ENCODE measurements at places on chromosomes 16 and 17. TPM values are rescaled to one million over a fixed set of nuclear protein-coding genes. Genes with fewer than 3 reads are reported as not detected.

GRCh38 chr17:65181237-65182061 is 44.3 kb downstream of the RGS9 start:
- peaks cover 27% of the 10 kb centered on the region for H3K4me1 ChIP-seq
- H3K4me3 ChIP-seq, result no peak overlapping the region
- H3K36me3 ChIP-seq, result no peaks in the 10 kb centered on the region
- no peak for DNase-seq

Gene MT3
- not detected for total RNA-seq

- peaks cover 3% of the 10 kb centered on the region for H3K4me1 ChIP-seq
- no peak overlapping the region for H3K4me3 ChIP-seq
- peaks cover 4% of the 10 kb centered on the region for H3K36me3 ChIP-seq
Observed at GRCh38 chr16:84942786-84943185, 68.5 kb downstream of the ZDHHC7 start.

DNA sequence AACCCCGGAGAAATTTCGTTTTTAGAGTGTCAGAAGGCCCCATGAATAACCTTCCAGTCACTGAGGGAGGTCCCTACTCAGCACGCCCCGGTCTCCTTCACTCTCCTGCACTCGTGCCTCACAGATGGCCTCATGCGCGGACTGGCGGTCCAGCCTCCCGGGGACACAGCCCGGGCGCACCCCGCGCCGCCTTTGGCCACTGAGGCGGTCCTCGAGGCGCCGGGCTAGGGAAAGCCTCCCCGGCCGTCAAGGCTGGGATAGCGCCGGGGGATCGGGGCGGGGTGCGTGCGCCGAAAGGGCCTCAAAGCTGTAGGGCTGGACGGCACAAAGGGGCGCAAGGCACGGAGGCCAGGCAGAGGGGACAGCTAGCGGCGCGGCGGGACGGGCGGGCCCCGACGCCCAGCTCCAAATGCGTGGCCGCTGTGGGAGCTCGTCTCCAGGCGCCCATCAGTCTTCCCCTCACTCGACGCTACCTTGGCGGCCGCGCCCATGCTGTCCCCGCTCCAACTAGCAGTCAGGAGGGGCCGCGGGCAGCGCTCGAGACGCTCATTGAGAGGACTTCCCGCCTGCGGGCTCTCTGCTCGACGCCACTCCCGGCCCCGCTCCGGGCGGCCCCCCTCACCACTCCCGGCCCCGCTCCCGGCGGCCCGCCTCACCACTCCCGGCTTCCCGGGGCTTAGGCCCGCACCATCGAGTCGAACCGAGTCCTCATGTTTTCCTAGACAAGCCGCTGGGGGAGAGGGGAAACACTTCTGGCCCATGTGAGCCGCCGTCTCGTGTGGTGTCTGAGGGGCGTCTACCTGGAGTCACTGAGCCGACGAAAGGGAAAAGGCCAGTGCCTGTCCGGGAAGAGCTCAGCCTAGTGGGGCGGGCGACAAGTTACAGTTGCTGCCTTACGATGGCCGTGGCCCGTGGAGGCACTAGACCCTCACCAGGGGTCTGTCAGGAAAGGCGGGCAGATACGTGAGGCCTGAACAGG is at the start of gene USP6:
Gene USP6, plus strand, starts transcription at position 360 of the 979 bp plus-strand sequence. CDS start 14,336 bp downstream, outside the sequence.
- H3K27me3 ChIP-seq, result peaks cover 9% of the 10 kb centered on the region
- H3K36me3 ChIP-seq, result no peaks in the 10 kb centered on the region
- H3K27ac ChIP-seq, result no peak within 1 kb of the TSS

Gene KRT33A
- not detected for total RNA-seq

Gene MIS12
- 23.0 TPM for total RNA-seq

GRCh38 chr17:62994931-62995330 is 28.9 kb downstream of the TANC2 start:
- H3K4me1 ChIP-seq, result peaks cover 9% of the 10 kb centered on the region
- H3K36me3 ChIP-seq, result peaks cover 3% of the 10 kb centered on the region
- H3K27ac ChIP-seq, result peak overlapping the region; percentile 63
- no peak overlapping the region for H3K4me3 ChIP-seq

GRCh38 chr17:61821655-61822054 is 41.7 kb downstream of the BRIP1 start:
- no peak overlapping the region for H3K4me3 ChIP-seq
- peaks cover 43% of the 10 kb centered on the region for H3K36me3 ChIP-seq
- no peak overlapping the region for H3K27ac ChIP-seq
- H3K4me1 ChIP-seq, result peaks cover 8% of the 10 kb centered on the region
- no peaks in the 10 kb centered on the region for H3K27me3 ChIP-seq

DNA sequence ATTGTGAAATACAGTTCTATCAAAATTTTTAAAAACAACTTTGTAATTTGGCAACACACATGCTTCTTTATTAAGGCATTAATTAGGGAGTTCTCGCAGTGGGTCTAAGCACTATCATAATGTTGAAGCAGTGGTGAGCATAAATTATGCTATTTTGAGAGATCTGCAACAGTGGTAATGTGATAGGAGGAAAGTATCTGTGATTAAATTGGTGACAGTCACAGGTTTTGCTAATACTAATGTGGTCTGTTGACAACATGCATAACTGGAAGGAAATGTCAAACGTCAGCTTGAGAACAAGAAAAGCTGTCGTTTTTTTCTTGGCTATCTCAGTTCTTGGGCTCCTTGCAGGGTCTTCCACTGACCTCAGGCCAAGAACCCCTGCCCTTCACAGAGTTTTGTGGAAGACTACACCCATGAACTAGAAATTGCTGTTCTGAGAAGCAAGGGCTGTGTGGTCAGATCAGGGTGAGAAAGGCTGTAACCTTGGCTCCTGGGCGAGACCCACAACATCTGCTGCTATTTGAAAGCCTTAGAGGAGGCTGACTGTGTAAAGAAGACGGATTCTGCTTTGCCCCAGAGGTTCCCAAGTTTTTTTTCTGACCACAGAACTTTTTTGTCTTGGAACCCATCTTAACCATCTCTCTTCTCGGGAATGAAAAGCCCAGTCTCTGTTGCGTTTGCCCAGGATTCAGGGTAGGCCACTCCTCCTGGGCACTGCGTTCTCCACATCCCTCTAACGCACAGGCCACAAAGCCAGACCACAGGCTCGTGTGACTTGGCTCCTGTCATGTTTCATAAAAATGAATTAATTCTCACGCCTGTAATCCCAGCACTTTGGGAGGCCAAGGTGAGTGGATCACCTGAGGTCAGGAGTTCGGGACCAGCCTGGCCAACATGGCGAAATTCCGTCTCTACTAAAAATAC is 13.9 kb downstream of the ATP2A1 start:
- H3K27me3 ChIP-seq, result no peaks in the 10 kb centered on the region
- no peaks in the 10 kb centered on the region for H3K36me3 ChIP-seq
- H3K27ac ChIP-seq, result no peak overlapping the region
- no peak for DNase-seq
- H3K4me3 ChIP-seq, result no peak overlapping the region

GRCh38 chr17:59004338-59005111 is 102.2 kb downstream of the TRIM37 start:
- H3K4me1 ChIP-seq, result peaks cover 10% of the 10 kb centered on the region
- H3K27me3 ChIP-seq, result no peaks in the 10 kb centered on the region
- H3K4me3 ChIP-seq, result no peak overlapping the region
- peak overlapping the region; percentile 54 for H3K27ac ChIP-seq
- peak; percentile 72 for DNase-seq
- peaks cover 11% of the 10 kb centered on the region for H3K36me3 ChIP-seq

Gene ARHGAP44
- total RNA-seq, result 11.7 TPM

GRCh38 chr17:59723607-59724006 is 16.2 kb downstream of the VMP1 start:
- H3K4me3 ChIP-seq, result no peak overlapping the region
- no peak overlapping the region for H3K27ac ChIP-seq
- no peak for DNase-seq

Gene OTOA
- 0.25 TPM for total RNA-seq

DNA sequence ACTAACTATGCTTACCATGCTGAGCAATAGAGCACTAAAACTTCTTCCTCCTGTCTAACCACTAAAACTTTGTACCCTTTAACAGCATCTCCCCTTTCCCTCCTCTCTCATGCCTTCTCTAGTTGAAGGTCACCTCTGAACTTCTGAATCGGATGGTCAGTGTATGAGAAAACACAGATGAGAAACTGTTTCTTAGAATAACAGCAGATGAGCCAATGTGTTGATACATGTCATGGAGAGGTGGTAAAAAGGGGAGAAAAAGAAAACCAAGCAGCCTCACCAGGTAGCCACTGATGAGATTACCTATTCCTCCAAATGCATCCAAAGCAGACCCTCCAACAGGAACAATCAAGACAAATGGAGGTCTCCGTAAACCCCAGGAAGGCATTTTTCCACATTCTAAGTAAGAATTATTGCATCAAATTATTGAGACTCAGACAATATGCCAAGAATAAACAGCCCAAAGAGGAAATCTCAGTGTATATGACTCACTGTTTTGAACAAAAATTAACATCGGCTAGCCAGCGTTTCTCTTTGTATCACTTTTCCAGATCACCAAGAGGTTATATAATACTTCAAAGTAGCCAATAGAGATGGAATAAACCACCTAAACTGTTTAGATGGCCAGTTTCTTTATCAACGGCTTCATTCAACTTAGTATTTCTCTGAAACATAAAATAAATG is 793.3 kb upstream of the SOX9 start:
- no peaks in the 10 kb centered on the region for H3K4me1 ChIP-seq
- DNase-seq, result no peak
- no peak overlapping the region for H3K4me3 ChIP-seq

DNA sequence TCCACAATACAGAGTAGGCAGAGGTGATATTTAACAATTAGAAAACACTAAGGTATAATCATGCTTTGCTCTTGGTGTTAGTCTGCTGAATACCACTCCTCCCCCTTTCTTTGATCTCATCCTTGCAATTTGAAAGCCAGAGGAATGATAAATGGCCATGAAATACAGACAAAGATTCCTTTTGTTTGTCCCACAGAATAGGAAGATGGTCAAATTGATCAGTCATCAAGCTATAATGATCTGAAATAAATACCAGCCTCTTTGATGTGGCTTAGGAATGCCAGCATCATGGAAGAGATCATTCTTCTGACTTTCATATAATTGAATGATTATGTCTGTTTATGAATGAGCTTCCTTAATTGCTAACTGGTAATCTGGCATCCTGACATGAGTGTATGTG is 1541.7 kb upstream of the CDH8 start:
- H3K27ac ChIP-seq, result no peak overlapping the region
- no peaks in the 10 kb centered on the region for H3K36me3 ChIP-seq
- H3K4me3 ChIP-seq, result no peak overlapping the region
- H3K4me1 ChIP-seq, result peaks cover 8% of the 10 kb centered on the region
- H3K27me3 ChIP-seq, result no peaks in the 10 kb centered on the region

GRCh38 chr17:63881935-63882601 is at the start of gene GH2:
GH2 (minus strand) TSS chr17:63881944; CDS start chr17:63881801, 143 bp downstream.
- H3K27ac ChIP-seq, result no peak within 1 kb of the TSS
- no peaks in the 10 kb centered on the region for H3K36me3 ChIP-seq
- no peaks in the 10 kb centered on the region for H3K4me1 ChIP-seq
- H3K27me3 ChIP-seq, result peaks cover 19% of the 10 kb centered on the region

Gene TNFRSF13B
- total RNA-seq, result not detected

DNA sequence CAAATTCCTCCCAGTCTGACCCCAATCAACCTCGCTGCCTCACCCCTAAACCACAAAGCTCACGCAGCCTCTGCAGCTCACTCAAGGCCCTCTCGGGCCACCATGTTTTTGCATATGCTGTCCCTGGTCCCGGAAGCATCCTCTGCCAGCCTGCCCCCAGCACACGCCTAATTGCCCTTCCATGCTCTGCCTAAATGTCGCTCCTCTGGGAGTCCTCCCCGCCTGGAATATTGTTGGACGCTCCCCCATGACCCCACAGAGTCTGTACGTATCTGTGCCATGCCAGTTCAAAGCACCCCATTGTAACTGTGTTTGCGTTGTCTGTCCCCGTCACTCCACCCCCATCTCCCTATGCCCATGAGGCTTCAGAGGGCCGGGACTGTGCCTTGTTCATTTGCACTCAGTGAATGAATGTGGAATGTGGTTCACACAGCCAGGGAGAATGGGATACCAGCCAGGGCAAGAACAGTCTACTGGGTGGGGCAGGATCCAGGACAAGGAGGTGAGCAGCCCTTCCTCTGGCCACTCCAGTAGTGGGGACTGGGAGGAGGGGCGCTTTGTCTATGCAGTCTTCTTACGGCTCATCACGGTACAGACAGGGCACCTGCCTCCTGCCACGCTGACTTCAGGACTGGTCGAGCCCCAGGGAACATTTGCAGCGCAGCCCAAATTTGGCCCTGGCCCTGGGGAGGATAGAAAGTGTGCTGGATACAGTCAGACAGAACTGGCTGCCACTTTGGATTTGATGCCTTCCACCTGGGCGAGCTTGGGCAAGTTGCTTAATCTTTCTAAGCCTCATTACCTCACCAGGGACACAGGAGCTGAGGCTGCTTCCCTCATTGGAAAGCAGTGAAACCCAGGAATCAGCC is 48.5 kb downstream of the NOS2 start:
- no peak overlapping the region for H3K27ac ChIP-seq
- no peak for DNase-seq
- no peaks in the 10 kb centered on the region for H3K36me3 ChIP-seq
- H3K4me1 ChIP-seq, result no peaks in the 10 kb centered on the region

DNA sequence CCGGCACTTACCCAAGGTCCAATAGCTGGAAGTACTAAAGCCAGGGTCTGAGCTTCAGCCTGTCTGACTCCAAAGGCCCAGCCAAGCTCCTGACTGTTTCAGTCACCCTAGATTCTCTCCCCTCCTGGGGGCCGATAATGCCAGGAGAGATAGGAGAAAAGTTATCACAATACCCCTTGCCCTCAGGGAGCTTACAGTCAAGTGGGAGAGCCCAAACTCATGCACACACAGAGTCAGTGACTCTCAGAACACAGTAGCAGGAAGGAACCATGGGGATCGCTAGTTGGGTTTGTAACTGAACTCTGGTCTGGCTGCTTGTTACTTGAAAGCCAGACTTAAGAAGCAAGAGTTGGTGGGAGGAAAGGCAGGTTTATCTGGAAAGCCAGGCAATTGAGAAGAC is 14.9 kb downstream of the ZNF768 start:
- no peak overlapping the region for H3K4me3 ChIP-seq
- peaks cover 5% of the 10 kb centered on the region for H3K27me3 ChIP-seq

DNA sequence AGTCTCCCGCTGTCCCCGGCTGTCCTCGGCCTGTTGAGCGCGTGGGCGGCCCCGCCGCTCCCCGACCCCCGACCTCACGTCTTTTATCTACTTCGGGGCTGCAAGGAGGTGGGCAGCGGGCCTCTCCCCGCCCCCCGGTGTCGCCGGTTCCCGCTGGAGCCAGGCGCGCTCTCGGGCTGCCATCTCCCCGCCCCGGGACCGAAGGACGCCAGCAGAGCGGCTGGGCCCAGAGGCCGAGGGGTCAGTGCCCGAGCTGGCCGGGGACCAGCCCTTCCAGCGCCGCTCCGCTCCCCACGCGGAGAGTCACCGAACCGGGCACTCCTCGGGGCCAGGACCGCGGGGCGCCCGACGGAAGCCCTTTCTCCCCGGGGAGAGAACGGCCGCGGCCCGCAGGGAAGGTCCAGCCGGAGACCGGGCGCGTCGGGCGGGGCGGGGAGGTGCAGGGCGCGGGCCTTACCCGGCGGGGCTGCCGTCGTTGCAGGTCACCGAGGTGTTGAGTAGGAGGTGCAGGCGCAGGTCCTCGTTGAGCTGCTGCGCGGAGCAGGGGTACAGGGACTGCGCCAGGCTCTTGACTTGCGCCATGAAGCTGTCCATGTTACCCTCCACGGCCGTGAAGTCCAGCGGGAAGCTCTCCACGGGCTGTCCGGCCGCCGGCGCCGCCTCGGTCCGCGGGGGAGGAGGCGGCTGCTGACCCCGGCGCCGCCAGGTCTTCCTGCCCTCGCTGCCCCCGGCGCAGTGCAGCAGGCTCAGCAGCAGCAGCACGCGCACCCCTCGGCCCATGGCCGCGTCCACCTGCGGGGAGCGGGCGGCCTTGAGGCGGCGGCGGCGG is 643 bp downstream of the NOTUM start:
- H3K27ac ChIP-seq, result no peak overlapping the region
- peaks cover 6% of the 10 kb centered on the region for H3K4me1 ChIP-seq
- no peak for DNase-seq
- H3K36me3 ChIP-seq, result no peaks in the 10 kb centered on the region
- peak overlapping the region; percentile 30 for H3K4me3 ChIP-seq

Gene PLXDC1
- total RNA-seq, result 17.0 TPM

Gene OGFOD1
- total RNA-seq, result 35.5 TPM
